ENCODE measurements at places on chromosomes 11 and 22.

DNA sequence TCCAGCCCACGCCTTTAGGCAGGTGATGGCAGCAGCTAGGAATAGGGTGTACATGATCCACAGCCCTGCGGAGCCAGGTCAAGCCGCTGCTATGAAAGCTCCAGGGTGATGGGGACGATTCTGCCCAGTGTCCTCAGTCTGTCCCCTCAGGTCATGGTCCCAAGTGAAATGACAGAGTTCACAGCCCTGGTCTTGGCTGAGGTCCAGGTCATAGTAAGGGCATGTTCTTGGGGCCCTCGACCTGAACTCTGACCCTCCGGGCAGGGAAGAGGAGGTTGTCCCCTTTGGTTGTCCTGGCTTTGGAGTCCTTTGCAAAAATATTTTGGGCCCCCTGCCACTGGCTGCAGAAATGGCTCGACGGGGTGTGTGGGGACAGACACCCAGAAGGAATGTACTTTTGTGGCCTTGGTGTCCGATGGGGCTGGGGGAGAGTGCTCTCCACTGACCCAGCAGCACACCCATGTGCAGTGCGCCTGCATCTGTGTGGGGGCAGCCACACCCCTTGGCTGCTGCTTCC lies 7.3 kb downstream of the C22orf31 start:
- no peak for DNase-seq

DNA sequence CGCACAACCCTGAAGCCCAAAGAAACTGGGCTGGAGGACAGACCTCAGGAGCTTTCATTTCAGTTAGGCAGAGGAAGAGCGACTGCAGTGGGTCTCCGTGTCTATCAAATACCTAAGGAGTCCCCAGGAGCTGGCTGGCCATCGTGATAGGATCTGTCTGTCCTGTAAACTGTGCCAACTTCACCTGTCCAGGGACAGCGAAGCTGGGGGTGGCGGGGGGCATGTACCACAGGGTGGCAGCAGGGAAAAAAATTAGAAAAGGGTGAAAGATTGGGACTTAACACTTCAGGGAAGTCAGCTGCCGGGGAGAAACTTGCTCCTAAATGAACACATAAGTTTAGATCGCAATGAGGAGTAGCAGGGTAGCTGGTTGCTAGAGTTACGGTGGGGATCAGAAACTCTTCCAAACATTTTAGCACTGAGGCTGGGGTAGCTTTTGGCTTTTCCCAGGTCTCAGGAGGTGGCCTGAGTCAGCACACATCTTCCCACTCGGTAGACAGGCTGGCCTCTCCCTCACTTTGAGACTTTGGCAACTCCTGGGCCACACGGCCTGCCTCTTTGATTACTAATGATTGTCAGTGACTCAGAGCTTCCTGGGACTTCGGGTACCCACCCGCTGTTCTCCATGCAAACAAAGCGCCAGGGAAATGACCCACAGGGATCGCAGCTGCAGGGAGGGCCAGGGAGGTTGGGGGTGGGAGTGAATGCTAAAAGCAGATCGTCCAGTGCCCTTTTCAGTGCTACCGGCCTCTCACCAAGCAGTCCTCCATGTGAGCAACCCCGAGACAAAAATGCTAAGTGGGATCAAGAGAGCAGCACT lies 2.9 kb upstream of the MTFP1 start:
- DNase-seq = peak; percentile 30

GRCh38 chr22:30202531-30203006 lies 44.0 kb downstream of the LIF start:
- no peak for DNase-seq

- no peak for DNase-seq
Observed at GRCh38 chr11:3617990-3618389, 23.8 kb downstream of the ART5 start.

DNA sequence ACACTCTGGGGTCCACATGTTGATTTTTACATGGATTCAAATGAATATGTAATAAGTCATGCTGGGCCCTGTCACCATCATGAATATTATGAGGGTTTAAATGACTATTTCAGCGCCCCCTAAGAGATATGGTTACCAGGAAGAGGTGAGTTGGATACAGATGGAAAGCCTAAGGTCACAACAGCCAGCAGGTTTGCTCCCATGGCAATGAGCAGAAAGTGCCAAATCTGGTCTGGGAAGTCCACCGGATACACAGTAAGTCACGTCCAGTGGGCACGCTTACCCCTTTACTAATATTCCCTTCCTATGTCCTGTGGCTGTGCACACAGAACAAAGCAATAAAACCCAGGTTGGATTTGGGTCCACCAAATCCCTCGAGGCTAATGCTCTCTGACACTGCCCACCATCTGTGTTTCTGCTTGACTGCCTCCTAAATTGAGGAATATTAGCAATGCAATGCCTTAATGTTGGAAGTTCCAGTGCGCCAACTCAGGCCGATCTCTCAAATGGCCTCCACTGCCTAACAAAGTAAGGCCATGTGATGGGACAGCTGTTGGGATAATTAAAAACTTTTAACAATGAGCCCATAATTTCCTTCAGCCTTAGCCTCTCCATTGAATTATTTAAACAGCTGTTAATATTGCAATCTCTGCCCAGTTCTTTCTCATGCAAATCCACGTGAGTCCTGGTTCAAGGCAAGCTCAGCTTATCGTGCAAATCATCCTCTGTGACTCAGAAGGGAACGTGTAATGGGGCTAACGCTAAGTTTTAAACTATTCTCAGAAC lies 97.6 kb downstream of the SLC1A2 start:
- DNase-seq = no peak

- DNase-seq = no peak
Observed at GRCh38 chr22:49088801-49089791, 738.6 kb downstream of the BRD1 start.

DNA sequence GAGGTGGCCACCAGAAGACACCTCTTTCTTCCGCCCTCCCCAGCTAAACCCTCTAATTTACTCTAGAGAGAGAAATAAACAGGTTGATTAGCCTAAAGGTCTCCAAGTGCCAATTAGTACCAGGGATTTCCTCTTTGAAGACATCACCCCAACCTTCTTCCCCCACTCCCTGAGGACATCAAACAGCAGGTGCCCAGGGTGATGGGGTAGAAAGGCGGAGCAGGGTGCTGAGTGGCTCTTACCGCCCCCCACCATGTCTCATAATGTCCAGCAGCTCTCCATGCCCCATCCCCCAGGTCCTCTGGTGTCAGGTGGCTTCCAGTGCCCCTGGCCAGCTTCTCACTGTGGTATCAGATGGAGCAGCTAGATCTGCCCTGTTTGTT lies 5.3 kb upstream of the GNAZ start:
- no peak for DNase-seq

DNA sequence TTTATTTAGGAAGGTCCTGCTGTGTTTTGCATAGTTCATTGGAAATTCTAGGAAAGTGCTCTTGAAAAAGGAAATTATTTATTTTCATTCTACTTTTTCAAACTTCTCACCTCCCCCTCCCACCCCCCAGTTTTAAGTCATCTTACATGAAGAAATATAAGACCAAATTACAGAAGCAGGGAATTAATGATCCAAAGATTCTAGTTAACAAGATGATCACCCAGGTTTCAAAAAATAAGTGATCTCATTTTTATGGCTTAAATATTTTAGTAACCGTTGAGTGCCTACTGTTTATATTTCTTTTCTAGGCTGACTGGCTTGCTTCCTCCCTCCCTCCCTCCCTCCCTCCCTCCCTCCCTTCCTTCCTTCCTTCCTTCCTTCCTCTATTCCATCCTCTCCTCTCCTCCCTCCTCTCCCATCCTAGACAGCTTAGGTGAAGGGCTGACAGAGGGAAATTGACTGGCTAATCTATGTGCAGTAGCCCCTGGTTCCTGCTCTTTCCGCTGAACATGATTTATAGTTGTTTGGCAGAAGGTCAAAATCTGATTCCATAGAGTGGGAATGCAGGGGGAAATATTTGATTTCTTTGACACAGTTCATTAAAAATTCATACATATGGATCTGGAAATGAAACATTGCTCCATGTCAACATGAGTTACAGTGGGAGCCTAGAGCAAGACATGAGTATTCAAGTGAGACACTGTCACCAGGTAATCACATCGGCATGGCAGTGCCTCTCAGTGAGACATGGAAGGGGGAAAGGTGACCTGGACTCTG lies 123.4 kb downstream of the COMMD9 start:
- DNase-seq = no peak

DNA sequence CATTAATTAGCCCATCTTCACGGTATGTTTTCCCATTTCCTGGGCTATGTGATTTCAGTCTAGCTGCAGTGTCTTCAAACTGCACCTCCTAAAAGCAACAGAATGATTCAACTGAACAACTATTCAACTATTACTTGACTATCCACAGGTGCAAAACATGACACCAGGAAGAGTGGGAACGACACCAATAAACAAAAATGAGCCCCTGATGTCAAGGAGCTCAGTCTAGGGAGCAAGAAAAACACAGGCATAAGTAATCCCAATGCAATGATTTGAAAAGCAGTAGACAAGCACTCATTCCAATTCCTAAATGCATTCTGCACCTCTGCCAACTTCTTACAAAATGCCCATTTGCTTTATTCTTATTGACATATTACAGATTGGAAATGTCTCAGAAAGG lies 285.6 kb downstream of the ETS1 start:
- no peak for DNase-seq

- no peak for DNase-seq
Observed at GRCh38 chr22:40243891-40244290, 66.2 kb downstream of the TNRC6B start.

GRCh38 chr11:69180726-69181125 lies 25.0 kb downstream of the SMIM38 start:
- no peak for DNase-seq

GRCh38 chr22:36921309-36922104 lies 8.1 kb downstream of the CSF2RB start:
- DNase-seq = no peak

DNA sequence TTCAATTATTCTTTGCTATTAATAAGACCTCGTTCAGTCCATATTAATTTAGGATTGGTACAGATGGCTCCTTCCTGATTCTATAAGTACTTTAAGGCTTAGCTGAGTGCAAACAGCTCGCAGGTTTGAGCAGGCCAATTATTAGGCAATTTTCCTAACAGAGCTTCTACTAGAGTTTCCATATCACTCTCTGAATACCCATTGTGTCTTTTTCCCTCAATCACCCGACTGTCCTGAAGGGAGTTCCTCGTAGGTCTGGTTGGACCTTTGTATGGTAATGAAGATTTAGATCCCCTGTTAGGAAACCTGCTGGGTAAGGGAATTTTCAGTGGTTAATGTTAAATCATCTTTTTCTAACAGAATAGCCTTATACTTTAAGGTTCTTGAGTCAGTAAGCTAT lies 61.1 kb downstream of the ARHGAP42 start:
- no peak for DNase-seq

GRCh38 chr22:38075961-38076360 lies 8.0 kb downstream of the SLC16A8 start:
- no peak for DNase-seq

- DNase-seq = no peak
Observed at GRCh38 chr11:133541021-133541719, 8.9 kb upstream of the OPCML start.

DNA sequence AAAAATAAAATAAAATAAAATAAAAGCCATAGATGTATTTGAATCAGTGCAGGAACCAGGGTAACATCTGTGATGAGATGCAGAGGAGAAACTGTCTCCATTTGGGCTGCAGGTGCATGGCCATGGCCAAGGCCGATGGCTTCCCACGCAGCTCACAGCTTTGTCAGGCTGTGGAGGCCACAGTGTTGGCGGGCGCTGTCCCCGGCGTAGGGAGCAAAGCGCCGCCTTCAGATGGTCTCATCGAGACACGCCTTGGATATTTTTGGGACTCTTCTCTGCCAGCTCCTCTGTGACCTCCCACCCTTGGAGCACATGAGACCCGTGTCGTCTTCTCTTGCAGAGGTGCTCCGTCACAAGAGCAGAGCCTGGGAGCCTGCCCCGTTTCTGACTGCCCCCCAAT lies 38.6 kb downstream of the MUC6 start:
- no peak for DNase-seq

GRCh38 chr11:73333640-73334383 lies 25.7 kb downstream of the ARHGEF17 start:
- no peak for DNase-seq

DNA sequence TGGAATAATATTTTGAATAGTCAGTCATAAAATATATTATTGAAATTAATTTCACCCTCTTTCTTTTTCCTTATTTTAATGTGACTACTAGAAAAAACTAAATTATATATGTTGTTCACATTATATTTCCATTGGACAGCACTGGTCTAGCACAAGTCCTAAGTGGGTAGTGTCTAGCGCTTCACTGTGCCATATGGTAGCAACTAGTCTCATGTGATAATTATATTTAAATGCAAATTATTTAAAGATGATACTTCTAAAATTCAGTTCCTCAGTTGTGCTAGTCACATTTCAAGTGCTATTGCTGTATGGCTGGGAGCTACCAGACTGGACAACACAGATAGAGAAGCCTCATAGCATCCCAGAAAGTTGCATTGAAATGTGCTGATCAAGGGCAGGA lies 19.1 kb upstream of the LDLRAD3 start:
- DNase-seq = no peak

DNA sequence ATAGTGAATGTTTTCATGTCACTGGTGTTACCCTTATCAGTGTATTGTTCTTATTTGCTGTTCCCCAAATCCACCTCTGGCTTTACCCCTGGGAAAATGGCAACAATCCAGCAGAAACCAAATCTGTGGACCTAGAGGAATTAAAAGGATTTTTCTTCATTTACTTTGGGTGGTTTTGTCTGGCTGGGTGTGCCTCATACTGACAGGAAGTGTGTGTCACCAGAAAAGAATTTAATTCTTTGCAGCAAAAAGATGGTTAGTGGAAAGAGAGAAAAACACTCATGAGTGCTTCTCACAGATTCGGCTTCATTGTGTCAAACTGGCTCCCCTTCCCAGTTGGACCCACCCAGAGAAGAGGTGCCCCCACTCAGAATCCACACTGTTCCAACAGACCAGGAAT lies 38.9 kb downstream of the FZD4 start:
- no peak for DNase-seq

GRCh38 chr11:27218421-27219038 lies 144.5 kb downstream of the CCDC34 start:
- no peak for DNase-seq

DNA sequence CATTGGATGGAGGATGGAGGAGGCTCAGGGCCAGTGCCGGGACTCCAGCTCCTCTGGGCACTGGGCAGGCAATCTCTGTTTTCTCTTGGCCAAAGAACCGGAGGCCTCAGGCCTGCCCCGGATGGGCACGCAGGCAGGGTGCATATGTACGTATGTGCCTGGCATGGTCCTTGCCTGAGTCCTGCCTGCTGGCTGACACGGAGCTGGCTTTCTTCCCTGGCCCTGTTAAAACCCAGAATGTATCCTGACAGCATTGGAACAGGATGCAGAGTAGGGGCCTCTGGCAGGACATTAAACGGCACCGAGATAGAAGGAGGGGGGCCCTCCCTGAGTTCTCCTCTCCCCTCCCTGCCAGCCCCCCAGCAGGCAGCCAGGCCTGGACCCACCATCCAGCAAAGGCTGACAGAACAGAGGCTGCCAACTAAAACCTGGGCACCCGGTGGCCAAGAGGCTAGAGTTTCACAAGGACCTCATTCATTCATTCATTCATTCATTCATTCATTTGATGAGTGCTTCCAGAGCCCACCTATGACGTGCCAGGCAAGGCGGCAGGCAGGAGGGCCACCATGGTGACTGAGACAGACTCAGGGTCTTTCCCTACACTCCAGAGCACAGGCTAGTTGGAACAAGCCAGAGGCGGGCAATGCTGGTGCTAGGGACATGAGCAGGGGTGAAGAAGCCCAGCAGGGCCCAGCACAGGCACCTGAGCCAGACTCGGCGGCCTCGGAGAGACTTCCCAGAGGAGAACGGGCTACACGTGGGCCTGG lies 28.8 kb downstream of the FLRT1 start:
- no peak for DNase-seq

- no peak for DNase-seq
Observed at GRCh38 chr11:65428578-65429067, 6.0 kb downstream of the NEAT1 start.

- no peak for DNase-seq
Observed at GRCh38 chr11:115078461-115079438, 400.4 kb downstream of the NXPE2 start.

Data from activated CD4-positive, alpha-beta T cell treated with anti-CD3 and anti-CD28 coated beads for 24 hours (primary cell).